ENCODE measurements at places on chromosomes 7 and 10.

- DNase-seq, result no peak
These were observed 98.4 kb downstream of the ABLIM1 start for GRCh38 chr10:114559636-114560035.

DNA sequence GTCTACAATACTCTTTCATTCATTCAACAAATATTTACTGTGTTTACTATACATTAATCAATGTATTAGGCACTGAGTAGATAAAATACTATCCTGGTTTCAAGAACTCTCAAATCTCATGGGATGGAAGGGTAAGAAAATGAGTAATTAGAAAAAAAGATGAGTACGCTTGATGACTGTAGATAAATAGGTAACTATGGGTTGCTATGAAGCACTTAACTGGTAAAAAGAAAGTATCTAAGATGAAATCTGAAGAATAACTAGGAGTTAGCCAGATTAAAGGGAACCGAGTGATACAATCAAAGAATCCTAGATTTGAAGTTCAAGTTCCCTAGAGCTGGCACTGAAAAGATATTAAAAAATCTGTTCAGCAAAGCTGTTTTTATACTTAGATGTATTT, 62.1 kb downstream of the IQUB start:
- no peak for DNase-seq

- peak; percentile 42 for DNase-seq
These were observed 64.5 kb upstream of the PDLIM1 start for GRCh38 chr10:95355301-95355700.

GRCh38 chr7:512541-513311, 6.9 kb downstream of the PDGFA start:
- no peak for DNase-seq

DNA sequence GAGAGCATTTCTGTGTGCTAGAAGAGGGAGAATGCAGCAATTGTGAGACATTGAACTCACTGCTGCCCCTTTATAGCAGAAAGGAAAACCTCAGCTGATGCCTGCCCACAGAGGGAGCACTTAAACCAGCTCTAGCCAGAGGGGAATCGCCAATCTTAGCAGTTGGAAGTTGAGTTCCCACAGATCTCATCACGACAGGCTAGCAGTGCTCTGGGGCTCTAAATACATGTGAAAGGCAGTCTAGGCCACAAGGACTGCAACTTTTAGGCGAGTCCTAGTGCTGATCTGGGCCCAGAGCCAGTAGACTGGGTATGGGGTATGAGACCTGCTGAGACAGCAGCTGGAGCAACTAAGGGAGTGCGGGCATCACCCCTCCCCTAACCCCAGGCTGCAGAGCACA, 25.2 kb upstream of the PRR15 start:
- no peak for DNase-seq

DNA sequence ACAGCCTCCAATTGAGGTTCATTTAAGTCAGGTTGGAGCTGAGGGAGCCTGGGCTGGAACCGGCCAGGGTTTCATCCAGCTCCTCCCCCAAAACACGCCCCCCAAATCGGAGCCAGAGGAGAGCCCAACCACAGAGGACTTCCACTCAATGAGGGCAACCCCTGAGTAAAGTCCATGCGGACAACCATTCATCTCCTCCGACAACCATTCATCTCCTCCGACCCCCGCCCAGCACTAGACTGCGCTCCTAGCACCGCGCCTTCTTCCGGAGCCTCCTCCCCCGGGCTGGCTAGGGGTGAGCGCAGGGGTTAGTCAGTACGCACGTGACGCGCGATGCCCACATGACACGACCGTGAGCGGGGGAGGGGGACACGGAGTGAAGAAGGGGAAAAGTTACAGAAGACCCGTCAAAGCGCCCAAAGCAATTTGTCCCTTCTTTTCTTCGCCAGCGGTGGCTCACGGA, 1.4 kb downstream of the MAGI2 start:
- DNase-seq, result peak; percentile 63

GRCh38 chr10:101062232-101063049, 652 bp downstream of the KAZALD1 start:
- DNase-seq, result peak; percentile 27

GRCh38 chr10:126384269-126384873, 3.9 kb downstream of the ADAM12 start:
- DNase-seq, result no peak

- DNase-seq, result no peak
These were observed 97.2 kb upstream of the GNA12 start for GRCh38 chr7:2941216-2941859.

DNA sequence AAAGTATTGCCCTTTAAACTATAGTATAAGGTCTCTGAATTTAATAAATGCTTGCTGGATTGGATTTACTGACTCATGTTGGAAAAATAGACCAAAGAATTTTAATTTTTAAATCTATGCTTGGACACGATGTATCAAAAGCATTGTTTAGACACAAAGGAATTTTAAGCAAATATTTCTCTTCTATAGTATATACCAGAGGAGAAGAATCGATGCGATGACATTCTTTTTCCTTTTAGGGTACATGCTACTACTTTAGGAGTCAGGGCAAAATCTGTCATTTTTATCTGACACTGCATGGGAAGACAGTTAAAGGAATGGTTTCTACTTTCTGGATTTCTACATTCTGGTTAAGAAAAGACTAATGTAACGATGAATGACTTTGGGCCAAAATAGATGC, 339.9 kb downstream of the BMPER start:
- no peak for DNase-seq

Data from NCI-H748 treated with DMSO at 0.1 percent for 48 hours (cell line).